NCI-H187 (cell line): ENCODE measurements at places on chromosomes 5 and 9.

GRCh38 chr5:80387063-80387768, 20.6 kb upstream of the ZFYVE16 start:
- no peak for DNase-seq

- DNase-seq = no peak
These were observed 155.5 kb downstream of the TENT4A start for GRCh38 chr5:6868575-6869215.

- no peak for DNase-seq
These were observed 51.2 kb downstream of the MAN2A1 start for GRCh38 chr5:109740966-109741365.

- no peak for DNase-seq
These were observed 13.7 kb upstream of the STOM start for GRCh38 chr9:121383715-121384114.

DNA sequence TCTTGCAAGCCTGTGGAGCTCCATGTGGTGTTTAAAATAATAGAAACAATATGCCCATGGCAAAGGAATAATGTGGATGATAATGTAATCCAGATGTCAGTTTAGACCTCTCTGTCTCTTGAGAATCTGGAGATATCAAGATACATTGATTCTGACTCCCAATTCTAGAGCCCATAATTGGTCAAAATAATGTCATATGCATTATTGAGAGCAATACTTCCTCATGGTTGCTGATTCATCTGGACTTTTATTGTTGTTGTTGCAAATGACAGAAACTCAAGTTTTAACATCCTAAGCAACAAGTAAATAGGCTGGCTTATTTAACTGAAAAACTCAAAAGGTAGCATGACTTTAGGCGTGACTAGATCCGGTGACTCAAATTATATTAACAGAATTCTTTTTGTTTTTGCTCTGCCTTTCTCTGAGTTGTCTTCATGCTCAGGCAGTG, 152.1 kb downstream of the PCSK1 start:
- no peak for DNase-seq

- no peak for DNase-seq
These were observed 85.0 kb downstream of the FSTL4 start for GRCh38 chr5:133527311-133527710.

- DNase-seq = no peak
These were observed 79.7 kb downstream of the HMCN2 start for GRCh38 chr9:130345009-130345896.

- no peak for DNase-seq
These were observed 33.3 kb upstream of the DAPK1 start for GRCh38 chr9:87464110-87464991.

DNA sequence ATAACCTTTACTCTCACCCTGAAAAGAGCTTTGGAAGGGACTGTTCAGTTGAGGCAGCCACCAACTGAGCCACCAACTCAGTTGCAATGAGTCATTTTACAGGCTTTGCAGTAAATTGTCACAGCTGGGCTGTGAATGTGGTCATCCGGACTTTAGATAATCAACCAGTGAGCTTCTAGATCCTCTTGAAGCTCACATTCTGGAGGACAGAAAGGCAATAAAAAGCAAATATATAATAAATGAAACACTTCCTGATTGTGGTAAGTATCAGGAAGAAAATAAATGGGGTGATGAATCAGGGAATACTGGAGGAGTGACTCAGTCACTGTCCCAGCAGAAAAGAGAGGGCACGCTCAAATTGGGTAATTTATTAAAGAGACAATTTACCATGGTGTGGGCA, 13.2 kb upstream of the C5orf58 start:
- DNase-seq = no peak

- no peak for DNase-seq
These were observed 181.3 kb downstream of the ESM1 start for GRCh38 chr5:54804086-54804485.

GRCh38 chr5:92402045-92402444, 1018.9 kb upstream of the ARRDC3 start:
- DNase-seq = no peak

DNA sequence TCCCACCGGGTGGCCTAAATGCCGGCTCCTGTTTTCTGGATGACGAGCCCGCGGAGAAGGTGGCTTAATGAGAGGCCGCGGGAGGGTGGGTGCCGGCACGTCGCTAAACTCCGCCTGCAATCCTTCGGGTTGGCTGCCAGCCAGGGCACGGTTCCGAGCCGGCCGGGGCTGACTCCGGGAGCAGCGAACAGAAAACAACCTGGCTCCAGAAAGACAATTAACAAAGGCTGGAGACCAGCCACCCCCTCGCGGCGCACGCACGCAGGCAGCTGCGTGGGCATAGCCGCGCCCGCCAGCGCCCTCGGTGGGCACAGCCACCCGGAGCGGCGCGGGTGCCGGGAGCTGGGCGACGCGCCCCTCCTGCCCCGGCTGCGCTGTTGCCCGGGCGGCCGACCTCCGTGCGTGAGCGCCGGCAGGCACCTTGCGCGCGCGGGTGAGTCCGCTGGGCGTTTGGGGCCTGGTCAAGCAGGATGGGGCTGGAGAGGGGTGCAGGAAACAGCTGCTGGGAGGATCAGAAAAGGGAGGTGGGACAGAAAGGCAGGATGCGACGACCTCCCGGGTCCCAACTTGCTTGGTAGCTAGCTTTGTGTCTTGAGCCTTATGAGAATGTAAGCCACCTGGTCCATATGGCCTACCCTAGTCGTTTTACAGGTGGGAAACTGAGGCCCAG, at the start of gene ARHGEF37:
Gene ARHGEF37, plus strand, starts transcription at position 307 of the 670 bp plus-strand sequence. CDS start 16,272 bp downstream, outside the sequence.
- DNase-seq = no peak

GRCh38 chr9:127503947-127504886, 52.9 kb downstream of the LRSAM1 start:
- no peak for DNase-seq

DNA sequence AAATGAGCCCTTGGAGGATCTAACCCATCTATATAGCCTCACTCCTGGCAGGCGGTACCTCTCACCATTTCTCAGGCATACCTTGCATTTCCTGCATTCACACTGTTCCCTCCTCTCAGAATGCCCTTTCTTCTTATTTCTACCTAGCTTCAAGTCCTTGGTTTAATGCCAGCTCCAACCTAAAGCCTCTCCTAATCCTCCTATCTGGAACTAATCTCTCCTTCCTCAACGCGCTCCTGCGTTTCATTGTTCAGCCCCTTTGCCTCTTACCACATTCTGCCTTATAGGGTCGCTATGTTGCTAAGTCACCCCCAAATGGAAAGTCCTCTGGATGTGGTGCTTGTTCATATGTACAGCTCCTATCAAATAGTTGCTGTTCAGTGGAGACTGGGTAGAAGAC, 288.5 kb upstream of the TUT7 start:
- DNase-seq = no peak

DNA sequence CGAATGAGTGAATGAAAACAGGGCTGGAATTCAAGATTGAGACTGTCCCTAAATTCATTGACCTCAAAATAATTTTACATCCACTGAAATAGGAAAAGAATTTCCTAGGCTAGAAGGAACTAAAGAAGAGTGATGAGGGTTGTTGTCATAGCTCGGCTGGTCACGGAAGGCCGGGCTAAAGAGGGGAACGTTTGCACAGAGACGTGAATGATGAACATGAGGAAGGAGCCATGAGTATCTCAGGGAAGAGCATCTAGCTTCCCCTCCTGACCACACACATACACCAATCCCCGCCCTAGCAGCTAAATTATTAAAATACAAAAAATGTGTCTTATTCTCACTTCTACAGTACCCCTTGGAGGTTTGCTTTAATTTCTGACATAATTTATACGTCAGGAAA, 124.4 kb upstream of the ABCA1 start:
- DNase-seq = no peak

DNA sequence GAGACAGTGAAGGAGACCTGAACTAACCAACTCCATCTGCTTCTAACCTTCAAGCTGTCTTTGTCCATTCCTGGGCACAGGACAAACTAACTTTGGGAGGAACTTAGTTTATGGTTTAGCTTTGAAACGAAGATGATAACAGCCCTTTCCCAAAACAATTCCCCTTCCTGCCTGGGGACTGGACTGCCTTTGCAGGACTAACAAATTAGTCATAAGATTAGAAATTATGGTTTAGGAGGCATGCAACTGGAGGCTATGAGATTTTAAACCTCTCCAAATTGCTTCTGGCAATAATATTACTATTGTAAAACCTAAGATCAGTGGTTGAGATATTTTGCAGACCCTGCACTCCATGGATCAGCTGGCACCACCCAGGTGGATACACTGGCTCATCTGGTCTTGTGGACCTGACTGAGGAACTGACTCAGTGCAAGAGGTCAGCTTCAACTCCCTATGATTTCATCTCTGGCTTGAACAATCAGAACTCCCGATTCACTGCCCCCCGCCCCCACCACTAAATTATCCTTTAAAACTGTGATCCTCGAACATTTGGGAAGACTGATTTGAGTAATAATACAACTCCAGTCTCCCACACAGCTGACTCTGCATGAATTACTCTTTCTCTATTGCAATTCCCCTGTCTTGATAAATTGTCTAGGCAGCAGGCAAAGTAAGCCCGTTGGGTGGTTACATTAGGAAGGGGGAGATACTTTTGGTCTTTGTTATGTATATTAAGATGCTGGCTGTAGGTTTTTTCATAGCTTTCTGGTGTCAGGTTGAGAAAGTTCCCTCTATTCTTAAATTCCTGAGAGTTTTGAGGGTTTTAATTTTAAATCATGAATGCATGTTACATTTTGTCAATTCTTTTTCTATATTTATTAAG, 213.3 kb downstream of the TSSK1B start:
- no peak for DNase-seq

DNA sequence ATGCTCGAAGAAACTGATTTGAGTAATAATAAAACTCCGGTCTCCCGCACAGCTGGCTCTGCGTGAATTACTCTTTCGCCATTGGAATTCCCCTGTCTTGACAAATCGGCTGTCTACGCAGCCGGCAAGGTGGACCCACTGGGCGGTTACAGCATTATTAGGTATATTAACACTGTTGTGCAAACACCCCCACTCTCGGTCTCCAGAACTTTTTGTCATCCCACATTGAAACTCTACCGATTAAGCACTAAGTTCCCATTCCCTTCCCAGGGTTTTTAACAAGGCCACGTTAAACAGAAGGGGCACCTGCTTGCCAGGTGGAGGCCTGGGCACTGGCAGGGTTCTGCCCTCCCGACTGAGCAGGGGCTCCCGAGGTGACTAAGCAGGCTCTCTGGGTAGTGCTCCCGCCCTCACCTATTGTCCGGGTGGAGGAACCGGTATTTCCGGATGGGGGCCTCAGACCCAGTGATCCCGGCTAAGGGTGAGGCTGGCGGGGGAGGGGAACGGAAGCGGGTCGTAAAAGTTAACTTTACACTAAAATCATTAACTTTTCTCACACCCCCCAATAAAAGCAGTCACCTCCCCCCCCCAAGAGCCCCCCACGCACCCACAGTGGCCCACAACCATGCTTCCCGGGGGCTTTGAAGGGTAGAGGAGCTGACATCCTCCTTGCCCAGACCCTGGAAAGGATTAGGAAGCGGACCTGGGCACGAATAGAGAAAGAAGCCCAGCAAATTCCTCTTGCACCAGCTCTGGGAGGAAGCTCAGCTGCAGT, 53.5 kb upstream of the TJP2 start:
- no peak for DNase-seq

- no peak for DNase-seq
These were observed 16.1 kb upstream of the ARSI start for GRCh38 chr5:150318613-150319483.

DNA sequence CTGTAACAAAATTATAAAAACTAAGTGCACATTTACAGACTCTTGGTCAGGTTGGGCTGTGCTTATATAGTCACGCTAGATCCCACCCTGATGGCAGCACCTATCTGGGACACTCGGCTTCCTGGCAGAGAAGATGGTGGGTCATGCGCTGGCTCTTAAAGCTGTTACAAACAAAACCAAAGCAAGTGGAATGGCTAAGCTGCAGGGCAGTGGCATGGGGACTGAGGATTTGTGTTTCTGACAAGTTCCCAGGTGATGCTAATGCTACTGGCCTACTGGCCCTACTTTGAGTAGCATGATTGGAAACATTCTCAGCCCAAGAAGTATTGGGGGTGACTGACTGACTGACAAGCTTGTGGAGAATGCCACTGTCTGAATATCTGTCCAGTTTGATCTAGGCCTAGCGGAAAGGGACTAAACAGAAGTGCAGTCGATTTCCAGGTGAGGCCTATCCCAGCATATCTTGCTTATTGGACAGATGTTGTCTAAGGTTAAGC, 8.3 kb downstream of the BTF3 start:
- DNase-seq = no peak

DNA sequence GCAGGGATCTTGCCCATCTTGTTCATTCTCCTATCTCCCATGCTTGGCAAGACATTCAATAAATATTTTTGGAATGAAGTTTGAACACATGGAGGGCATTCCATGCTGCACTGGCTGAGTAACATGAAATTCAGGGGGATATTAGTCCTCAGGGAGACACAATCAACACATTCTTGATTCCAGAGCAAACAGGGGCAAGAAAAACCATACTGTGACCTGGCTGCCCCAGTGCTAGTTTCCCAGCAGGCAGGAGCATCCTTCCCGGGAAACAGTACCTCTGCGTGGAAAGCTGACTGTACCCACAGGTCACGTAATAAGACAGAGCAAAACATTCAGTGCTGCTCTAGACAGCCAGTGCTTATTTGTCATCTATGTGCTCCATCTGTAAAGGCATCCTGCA, 66.3 kb upstream of the SPOCK1 start:
- DNase-seq = no peak

GRCh38 chr5:170405817-170406216, 16.6 kb upstream of the KCNMB1 start:
- no peak for DNase-seq

GRCh38 chr5:148208226-148208625, 5.4 kb downstream of the SPINK6 start:
- no peak for DNase-seq

DNA sequence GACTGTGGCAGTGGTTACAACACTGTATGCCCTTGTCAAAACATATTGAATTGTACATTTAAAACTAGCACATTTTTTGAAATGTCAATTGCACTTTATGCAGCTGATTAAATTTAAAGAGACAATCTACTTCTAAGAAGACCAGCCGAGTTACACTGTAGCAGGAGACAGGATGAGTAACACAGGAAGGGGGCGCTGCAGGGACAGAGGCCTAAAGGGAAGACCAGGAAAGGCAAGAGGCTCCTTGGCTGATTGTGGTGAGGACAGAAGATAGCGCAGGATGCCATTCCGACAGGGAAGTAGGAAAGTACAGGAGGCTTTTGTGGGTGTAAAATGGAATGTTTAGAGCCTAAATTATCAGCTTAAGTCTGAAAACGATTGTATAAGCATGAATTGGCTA, 28.2 kb upstream of the PPP2R2B start:
- DNase-seq = no peak

GRCh38 chr5:135441919-135442318, 5.2 kb downstream of the DCANP1 start:
- no peak for DNase-seq

GRCh38 chr9:134971196-134971595, 53.5 kb upstream of the FCN1 start:
- no peak for DNase-seq

DNA sequence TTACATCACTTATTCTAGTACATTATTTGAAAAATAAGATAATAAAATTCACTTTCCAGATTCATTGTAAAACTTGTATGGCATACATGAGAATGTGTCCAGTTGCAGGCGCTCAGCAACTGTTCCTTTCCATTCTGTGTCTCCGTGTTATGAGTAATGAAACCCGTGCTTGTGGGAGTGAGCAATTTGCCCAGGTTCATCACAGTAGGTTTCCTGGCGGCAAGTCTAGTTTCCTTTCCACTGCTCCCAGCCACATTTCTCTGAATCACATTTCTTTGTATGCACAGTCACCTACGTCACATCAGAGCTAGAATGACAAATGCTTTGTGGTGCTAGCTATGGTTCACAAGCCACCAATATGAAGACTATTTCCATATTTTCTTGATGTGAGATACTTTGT, 39.9 kb downstream of the MOCS2 start:
- no peak for DNase-seq

GRCh38 chr5:111836426-111836825, 79.4 kb upstream of the NREP start:
- no peak for DNase-seq
